ENCODE measurements at places on chromosomes 2 and 18.

DNA sequence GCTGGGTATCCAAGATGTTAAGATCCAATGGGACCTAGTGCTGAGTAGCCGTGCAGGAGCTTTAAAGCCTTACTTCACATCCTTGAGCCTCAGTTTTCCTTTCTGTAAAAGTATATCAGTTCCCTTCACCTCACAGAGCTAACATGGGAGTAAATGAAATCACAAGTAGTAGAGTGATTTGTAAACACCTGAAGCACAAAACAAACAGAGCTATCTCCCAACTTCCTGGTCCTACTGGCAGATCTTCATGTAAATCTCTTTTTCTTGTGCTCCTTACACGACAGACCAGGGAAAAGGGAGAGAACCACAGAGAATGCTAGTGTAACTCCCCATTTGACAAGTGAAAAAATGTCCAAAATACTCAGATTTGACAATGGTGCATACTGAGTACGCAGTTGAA lies 17.3 kb downstream of the CCDC93 start:
- no peak for DNase-seq

DNA sequence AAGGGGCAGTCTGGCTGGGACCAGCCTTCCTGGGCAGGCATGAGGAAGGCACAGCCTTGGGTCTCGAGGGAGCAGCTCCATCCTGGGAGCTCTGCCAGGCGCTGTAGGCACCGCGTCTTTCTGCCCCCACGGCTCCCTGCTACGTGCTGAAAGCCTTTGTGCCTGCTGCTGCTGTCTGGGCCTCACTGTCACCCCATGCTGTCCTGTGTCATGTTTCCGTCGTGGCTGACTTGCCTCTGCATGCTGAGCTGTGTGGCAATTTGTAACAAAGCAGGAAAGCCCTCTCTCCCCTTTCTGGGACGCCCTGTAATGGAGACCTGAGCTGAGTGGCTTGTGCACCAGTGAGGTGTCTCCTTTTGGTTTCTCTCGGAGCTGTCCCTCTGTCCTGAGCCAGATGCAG lies 152.5 kb downstream of the TSN start:
- DNase-seq = no peak

DNA sequence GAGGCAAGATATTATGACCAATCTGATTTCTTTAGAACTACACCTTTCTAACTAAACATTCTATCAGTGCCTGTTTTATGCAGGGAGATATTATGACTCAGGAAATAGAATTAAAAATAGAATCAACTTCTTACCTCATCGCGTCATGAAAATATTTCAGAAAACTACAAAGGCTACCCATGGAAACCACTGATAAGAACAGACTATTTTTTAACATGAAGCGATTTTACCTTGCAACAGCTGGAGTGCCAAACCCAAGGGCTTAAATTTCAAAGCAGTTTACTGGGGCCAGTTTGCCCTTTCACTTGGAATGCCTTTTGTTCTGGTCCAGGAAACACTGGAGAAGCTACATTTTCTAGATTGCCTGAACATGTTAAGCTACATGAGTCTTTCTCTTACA lies 304.8 kb upstream of the CCDC68 start:
- no peak for DNase-seq

- DNase-seq = no peak
Observed at GRCh38 chr18:12416098-12416729, 8.5 kb downstream of the PRELID3A start.

DNA sequence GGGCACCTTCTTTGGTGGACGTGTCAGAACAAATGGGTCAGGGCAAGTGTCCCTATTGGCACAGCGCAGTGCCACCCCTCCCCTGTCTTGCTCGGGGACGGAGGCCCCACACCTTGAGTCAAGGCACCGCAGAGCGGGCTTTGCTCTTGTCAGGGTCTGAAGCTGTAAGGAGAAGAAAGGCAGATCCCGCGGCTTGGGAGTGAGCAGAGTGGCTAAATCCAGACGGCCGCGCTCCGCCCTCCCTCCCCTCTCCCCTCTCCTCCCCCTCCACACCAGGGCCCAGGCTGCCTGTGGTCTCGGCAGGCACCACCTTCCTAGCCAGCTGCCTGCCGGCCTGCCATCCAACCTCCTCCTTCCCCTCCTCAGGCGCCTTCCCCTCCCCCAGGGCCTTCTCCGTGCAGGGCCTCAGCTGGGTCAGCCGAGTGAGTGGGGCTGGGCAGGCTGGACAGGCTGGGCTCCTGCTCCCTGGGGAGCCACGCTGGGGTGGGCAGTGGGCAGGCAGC lies 25.8 kb downstream of the SPEG start:
- no peak for DNase-seq
